ENCODE measurements at places on chromosomes 5 and 9.
A peak's percentile ranks its signal among the peaks of the same experiment; 100 is the strongest.

DNA sequence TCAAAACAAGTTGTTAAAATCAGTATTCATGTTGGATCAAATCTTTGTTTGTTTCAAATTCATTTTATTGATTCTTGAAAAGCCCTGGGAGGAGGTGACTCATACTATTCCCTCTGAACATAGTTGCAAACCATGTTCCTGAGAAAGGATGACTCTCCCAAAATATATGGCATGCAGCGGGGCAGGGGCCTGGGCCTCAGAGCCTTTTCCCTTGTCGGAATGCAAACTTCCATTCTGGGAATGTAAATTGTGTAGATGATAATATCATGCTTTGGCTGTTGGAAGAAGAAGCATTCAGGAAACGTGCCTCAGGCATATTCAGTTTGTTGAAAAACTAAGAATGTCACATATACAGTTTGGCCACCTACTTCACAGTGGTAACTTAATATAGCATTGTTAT lies 242.0 kb downstream of the AUH start:
- DNase-seq: no peak

- DNase-seq: no peak
Observed at GRCh38 chr5:123549256-123549904, 37.4 kb downstream of the CSNK1G3 start.

DNA sequence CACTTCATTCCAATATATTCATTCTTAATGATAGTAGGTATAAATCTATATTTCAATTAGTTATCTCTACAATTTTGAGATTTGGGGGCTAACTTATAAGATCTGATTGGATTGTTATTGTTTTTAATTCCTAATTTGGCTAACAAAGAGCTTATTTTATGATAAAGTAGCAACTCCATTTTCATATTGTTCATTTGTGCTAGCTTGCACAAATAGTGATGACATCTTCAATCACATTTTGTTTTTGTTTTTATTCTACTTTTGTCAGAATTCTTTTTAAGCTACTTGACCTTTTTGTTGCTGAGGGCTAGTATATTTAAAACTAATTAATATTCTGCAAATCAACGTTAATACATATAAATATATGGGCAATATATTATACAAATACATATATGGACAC lies 22.8 kb downstream of the MARCHF3 start:
- no peak for DNase-seq

DNA sequence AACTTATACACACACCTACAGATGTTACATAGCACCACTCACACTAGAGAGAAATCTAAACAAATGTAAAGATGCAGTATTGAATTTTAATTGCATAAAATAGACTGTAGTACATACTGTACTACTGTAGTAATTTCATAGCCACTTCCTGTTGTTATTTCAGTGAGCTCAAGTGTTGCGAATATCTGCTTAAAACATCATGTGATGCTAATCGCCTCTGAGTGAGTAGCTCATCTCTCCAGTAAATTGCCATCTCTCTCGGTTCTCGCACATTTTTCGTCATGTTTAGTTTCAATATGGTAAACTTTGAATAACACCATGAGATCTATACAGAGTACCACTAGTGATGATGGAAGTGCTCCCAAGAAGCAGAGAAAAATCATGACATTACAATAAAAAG lies 22.0 kb upstream of the ARHGEF28 start:
- DNase-seq: no peak

DNA sequence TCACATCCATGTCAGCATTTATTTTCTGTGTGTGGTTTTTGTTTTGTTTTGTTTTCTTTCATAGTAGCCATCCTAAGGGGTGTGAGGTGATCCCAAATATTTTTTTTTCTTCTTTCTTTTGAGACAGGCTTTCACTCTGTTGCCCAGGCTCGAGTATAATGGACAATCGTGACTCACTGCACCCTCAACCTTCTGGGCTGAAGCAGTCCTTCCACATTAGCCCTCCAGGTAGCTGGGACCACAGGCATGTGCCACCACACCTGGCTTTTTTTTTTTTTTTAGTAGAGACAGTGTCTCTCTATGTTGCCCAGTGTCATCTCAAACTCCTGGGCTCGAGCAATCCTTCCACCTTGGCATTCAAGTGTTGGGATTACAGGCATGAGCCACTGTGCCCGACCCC lies 59.1 kb downstream of the CDC42SE2 start:
- no peak for DNase-seq

- peak; percentile 55 for DNase-seq
Observed at GRCh38 chr9:127963359-127964064, 17.3 kb downstream of the EEIG1 start.

DNA sequence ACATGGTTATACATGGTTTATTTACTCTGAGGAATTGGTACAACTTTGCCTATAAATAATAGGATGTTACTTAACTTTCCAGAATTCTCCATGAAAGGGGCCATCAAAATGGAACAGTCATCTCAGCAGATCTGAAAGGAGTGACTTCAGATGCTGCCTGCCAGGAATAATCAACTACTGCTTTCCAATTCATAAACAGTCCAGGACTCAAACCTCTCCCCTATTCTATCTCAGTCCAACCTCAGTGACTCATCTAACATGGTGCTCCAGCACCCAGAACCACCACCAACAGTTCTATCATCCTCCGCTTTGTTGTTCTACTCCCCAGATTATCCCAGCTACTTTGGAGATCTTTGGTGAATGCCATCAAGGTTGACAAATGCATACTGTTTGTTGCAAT lies 221.5 kb upstream of the MPDZ start:
- DNase-seq: no peak

- no peak for DNase-seq
Observed at GRCh38 chr9:133142684-133143622, 20.8 kb downstream of the GBGT1 start.

DNA sequence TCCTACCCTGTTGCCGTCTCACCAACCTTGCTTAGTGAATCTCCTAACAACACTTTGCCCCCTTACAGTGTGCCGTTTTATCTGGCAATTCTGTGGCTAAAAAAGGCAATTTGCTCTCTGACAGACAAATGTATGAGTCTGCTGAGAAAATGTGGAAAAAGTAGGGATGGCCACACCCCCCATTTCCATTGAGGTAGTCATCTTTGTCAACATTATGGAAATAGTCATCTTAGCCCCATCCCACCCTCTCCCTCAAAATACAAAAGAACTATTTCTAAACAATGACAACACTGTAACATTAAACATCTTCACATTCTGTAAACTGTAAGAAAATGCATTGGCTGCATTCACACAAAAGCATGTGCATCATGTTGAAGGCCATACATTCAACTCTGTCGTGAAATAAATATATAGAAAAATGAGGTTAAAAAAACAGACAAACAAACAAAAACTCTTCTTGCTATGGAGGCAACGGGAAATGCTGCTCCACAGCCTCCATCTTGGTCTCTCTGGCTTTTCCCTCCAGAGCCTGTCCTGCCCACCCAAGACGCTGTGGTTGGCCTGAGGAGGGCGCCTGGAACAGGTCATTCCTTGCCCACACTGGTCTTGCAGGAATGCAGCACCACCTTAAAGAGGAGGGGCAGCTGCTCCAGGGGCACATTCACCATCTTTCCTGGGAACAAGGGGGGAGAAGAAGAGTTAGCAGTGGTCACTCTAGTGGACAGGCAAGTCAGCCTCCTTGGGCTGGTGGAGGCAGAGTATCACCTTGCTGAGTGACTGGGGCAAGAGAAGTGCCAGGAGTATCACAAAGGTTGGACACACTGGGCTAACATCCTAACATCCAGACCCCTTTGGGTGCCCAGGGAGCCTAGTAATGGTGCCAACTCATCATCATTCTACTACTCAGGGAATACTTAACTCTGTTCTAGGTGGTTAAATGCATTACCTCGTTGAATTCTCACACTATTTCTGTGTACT lies 15.2 kb upstream of the NR5A1 start:
- DNase-seq: no peak

DNA sequence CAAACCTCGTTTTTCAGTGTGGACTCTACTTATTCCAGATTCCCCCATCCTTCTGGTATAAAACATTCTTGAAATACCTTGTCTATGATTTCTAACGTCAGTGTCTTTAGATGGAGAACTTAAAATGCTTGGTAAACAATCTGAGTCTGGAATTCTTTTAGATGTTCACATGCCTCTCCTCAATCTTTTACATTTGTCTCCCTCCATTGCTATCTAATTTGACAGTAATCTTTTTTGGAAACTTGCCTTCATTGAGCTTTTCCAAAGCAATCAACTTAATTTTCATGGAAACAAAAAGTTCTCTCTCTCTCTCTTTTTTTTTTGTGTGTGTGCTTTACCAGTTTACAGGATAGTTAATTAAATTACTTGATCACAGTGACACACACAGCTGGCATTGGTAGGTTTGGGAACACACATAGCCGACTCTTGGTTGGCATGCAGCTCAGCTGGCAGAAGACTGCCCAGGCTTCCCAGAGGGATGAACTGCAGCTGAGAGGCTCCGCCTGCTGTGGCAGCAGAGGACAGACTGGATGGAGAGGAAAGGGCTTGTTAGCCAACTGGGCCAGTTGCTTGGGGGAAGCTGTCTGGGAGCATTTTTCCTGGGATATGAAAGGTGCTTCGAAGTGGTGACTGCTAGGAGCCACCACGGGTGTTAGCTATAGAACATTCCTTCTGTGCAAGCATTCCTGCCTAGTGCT lies 271.3 kb downstream of the ZSWIM6 start:
- no peak for DNase-seq

DNA sequence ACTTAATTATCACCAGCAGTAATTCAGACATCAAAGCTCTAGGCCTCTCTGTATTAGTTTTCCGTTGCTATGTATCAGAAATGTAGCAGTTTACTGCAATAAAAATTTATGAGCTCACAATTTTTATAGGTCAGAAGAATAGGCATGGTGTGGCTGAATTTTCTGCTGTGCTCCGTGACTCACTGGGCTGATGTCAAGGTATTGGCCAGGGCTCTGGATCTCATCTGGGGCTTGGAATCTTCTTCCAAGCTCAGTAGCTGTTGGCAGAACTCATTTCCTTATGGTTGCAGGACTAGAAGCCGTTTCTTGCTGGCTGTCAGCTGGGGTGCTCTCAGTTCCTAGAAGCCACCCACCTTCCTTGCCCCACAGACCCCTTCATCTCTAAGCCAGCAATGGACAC lies 66.3 kb downstream of the PSAT1 start:
- DNase-seq: no peak

DNA sequence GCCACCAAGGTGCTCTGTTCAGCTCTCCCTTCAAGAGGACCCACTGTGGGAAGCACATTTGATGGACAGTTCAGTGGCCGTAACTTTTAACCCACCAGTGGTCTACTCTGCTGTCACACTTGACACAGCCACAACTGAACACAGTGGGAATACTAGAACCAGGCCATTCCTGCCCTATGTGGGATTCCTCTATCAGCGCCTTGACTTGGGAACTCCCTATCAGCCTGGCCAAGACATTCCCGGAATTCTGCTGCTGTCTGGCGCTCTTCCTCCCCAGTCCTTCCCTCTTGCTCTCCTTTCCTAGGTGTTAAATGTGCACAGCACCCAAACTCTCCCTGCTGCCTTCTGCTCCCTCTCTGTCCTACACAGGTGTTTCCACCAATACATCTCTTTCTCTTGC lies 23.1 kb upstream of the SH3PXD2B start:
- DNase-seq: no peak

DNA sequence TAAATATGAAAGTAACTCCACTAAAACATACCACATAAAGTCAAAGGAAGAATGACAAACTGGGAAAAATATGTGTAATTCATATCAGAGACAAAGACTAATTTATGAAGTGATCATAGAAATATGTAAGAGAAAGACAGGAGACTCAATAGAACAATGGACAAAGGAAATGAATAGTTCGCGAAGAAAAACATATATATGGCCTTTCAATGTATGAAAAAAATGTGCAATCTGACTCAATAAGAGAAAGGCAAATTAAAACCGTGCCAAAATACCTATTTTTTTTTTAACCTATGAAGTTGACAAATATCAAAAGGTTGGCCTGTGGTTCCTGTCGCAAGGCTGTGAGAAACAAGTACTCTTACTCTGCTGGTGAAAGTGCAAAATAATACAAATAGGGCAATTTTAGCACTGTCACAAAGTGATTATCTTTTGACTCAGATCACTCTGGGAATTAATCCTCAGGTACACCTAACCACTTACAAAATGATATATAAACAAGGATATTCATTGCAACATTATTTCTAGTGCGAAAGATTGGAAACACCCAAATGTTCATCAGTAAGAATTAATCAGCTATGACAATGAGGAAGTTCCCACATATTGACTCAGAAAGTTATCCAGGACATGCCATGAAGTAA lies 3.7 kb downstream of the C9 start:
- DNase-seq: no peak

GRCh38 chr9:107631788-107632187 lies 142.2 kb upstream of the KLF4 start:
- no peak for DNase-seq

DNA sequence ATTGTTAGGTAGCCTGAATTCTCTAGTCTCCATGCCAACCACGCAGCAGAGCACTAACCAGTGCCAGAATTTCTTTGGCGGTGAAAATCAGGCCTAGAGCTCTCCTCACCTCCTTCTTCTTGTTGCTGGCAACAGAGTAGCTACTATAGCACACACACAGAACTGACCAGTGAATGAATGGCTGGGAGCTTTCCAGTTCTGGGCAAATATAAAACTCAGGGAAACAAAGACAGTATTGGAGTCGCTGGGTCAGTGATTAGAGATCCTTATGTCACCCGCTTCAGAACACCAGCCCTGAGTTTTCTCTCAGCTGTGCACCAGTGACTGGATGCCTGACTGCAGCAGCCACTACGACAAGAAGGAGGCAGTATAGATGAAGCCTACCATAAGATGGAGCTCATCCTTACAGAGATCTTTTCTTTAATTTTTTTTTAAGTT lies 26.9 kb upstream of the FEM1C start:
- DNase-seq: no peak

All from nephron progenitor cell (in vitro differentiated cells).